Hematopoietic multipotent progenitor cell treated with erythropoietin and hydrocortisone succinate and interleukin-3 and kit ligand, for 6 days (in vitro differentiated cells): ENCODE measurements at places on chromosomes 1 and 21.

- no peak for DNase-seq
Measured at GRCh38 chr1:55314740-55315139, 99.6 kb upstream of the USP24 start.

- DNase-seq = no peak
Measured at GRCh38 chr21:45747802-45748445, 104.4 kb downstream of the PCBP3 start.

DNA sequence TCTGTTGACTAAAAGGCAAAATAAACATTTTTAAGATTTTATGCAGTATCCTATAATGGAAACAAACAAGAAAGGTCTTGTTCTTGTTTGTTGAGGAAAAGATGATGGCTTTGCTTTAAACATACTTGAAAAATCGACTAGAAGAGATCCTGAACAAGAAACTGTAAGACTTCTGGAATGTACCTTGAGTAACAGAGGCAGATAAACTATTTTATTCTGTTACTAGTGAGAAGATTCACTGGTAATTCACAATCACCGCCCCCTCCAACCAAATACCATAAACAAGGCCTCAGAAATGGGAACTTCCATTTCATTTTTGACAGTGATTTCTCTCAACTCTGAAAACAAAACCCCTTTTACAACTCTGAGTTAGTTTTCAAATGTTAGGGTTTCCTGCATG, 18.1 kb downstream of the TSEN15 start:
- DNase-seq = no peak

DNA sequence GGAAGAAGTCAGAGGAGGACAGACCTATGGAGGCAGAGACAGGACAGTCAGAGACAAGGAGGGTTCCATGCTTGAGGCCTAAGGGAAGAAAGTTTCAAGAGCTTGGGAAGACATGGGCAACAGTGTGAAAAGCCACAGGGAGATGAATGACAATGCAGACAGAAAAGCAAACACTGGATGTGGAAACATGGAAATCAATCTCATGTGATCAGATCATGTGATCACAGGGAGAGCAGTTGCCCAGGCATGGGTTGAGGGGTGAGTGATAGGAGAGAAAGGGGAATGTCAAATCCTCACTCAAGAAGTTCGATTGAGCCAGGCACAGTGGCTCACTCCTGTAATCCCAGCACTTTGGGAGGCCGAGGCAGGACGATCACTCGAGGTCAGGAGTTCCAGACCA, 17.2 kb downstream of the PTAFR start:
- DNase-seq = no peak

- no peak for DNase-seq
Measured at GRCh38 chr21:23017989-23018388, 2019.8 kb downstream of the NCAM2 start.

- no peak for DNase-seq
Measured at GRCh38 chr1:10819198-10819901, 22.9 kb upstream of the CASZ1 start.

- DNase-seq = no peak
Measured at GRCh38 chr1:219173434-219173757, 282 bp upstream of the LYPLAL1 start.

DNA sequence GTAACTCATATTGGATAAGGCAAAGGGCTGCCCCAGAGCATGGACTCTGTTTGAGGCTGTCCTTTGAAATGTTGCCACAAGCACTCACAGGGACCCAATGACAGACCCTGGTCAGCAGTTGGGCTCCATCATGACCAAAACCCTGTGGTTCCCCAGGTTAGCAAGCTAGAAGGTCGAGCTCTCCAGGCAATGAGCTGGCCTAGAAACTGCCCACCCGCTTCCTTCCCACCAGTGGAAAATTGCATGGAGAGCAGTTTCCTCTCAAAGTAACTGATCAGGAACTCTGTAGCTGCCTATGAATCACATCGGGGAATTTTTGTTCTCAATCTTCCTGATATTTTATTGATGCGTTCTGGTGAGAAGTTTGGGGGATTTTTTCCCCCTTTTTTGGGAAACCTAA, 52.8 kb downstream of the FHAD1 start:
- no peak for DNase-seq

DNA sequence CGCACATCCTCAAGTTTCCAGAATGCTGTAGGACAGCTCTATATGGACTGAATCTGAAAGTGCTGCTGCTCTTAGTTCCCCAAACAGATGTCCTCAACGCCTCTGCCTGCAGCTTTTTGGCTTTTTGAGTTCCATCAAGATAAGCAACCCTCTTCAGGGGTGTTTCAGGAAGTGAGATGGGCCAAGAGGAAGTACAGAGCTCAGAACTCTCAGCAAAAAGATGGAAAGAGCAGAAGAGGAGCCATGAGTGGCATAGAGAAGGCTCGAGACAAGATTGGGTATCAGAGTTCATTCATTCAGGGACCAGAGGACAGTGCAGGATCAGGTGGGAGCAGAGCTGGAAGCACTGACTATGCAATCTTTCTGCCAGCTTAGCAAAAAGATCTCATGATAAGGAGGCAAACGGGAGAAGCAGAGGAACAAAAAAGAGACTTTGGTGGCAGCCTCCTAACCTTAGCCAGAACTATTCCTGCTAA, at the start of the genes ADORA3 and TMIGD3:
ADORA3 (minus strand) TSS at position 49 of the 476 bp plus-strand sequence. CDS start 279 bp downstream, outside the sequence.
TMIGD3 (minus strand) TSS at position 49 of the 476 bp plus-strand sequence. CDS start 279 bp downstream, outside the sequence.
- peak; percentile 82 for DNase-seq

GRCh38 chr1:232891071-232891470, 59.3 kb upstream of the NTPCR start:
- DNase-seq = peak; percentile 55

DNA sequence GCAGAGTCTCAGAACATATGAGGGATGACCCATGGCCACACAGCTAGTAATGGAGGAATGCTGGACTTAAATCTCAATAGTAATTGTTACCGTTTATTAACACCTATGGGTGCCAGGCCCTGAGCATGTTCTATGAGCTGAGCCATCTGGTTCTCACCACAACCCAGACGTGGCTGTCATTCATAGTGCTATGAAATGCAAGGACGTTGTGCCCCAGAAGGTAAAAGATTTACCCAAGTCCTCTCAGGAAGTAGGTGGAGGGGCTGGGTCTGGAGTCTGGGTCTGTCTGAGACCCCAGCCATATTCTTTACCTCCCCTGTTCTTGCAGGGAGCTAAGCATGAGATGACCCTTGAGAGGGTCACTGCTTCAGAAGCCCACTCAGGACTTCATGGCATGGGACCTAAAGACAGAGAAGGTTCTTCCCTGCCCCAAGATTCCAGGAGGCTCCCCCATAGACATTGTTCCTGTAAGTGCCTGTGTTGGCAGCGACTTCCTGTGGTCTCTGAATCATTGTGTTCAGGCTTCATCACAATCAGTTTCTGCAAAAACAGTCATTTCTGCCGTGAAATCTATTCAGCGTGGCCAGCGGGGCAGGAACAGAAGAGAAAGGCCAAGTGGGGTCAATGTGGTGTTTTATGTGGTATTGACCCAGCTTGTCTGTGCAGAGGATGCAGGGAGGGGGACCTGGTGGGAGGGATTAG, 475.4 kb downstream of the PTPRU start:
- no peak for DNase-seq

DNA sequence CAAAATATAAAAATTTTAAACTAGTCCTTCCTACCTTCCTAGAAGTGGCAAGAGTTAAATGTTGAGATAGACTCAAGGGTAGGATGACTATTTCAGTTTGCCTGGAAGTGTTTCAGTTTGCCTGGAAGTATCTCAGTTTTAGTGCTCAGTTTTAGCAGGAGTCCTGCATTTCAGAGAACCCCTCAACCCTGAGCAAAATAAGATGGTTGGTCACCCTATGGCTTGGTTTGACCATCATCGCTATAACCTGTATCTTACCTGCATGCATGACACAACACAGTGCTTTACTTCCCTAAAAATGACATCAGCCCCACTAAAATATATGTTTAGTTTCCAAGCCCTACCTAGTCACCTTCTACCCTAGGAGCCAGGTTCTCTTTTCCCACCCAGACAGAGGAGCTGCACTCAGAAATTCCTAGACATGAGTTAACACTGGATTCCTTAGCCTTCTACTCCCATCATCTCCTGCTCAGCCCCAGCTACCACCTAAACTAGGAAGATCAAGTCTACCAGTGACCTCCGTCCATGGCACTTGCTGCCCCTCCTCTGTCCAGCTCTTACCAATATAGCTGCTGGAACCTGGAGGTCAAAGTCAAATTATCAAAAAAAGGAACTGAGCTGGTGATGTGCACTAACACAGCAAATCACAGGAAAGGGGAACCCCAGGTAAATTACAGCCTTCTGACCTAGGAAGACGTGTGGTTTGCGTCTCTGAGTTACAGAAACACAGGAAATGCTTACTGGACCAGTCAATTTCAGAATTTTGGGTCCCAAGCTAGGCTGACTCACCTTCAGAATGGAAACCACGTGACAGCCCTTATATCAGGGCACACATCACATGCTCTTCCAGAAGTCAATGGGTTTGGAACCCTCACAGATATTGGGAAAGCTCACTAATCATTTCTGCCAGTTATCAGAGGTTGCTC, 2.2 kb upstream of the G0S2 start:
- no peak for DNase-seq

GRCh38 chr1:101366513-101367215, 129.8 kb downstream of the S1PR1 start:
- DNase-seq = no peak

DNA sequence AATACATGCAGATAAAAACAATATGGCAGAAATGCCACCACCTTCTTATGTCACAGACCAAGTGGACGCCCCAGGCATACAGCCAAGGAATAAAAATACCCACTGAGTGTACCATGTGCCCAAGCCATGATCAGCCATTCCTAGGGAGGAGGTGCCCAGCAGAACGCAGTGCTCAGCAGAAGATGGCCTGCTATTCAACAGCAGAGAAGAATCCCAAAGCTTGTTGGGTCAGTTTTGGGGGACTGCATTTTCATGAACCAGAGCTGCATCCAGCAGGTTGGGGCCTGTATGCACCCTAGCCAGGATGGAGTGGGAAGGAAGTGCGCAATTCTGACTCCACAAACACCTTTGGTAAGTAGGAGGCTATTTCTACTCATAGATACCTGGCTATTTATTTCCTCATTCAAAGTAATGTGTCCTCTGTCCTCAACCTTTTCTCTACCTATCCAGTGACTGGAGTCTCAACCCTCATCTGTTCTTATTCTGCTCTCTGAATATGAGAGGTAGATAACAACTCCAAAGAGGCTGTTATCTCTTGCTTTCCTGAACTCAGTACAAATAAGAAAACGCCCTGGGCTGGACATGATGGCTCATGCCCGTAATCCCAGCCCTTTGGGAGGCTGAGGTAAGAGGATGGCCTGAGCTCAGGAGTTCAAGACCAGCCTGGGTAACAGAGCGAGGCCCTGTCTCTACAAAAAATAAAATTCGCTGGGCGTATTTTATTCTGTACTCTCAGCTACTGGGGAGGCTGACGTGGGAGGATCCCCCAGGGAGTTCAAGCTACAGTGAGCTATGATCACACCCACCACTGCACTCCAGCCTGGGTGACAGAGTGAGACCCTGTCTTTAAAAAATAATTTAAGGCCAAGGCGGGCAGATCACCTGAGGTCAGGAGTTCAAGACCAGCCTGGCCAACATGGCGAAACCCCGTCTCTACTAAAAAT, 2.5 kb upstream of the PLEKHM2 start:
- DNase-seq = no peak
